ENCODE measurements at places on chromosomes 12 and 14.

- DNase-seq = no peak
Observed at GRCh38 chr14:77475432-77476115, 17.7 kb downstream of the AHSA1 start.

DNA sequence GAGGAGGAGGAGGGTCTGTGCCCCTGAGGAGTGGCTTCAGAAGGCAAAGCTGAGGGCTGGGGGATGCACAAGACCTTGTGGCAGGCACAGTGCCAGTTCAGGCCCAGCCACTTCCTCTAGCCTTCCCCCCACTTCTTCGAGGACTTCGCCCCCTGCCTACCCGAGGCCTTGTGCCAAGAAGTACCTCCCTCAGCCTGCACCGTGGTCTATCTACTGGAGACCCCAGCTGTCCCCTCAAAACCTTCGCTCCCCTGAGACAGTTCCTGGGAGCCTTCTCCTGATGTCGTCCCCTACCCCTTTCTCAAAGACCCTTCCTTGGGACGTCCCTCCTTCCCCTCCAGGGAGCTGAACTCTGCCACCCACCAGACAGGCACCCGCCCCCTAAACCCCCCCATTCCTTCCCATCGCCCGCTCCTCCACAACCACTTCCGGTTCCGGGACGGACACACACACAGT lies 604 bp downstream of the ZNF384 start:
- peak; percentile 70 for DNase-seq

- no peak for DNase-seq
Observed at GRCh38 chr12:112182499-112182898, 57.1 kb downstream of the TRAFD1 start.

- no peak for DNase-seq
Observed at GRCh38 chr12:14332482-14332881, 33.0 kb upstream of the ATF7IP start.

DNA sequence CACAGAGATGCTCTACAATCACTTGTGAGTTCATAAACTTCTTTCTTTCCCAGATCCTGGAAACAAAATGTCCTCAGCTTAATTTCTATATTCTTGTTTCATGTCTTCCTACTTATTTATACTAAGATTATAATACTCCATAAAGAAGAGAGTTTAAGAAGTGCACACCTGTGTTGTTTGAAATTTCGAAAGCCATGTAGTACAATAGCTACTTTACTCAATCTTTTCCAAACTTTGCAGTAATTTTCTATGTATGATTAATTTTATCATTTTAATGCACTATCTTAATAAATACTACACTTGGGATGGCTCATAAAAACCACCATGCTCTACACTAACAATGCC lies 300 bp upstream of the TTC5 start:
- DNase-seq = no peak

- DNase-seq = no peak
Observed at GRCh38 chr14:32847867-32848266, 90.8 kb upstream of the NPAS3 start.

DNA sequence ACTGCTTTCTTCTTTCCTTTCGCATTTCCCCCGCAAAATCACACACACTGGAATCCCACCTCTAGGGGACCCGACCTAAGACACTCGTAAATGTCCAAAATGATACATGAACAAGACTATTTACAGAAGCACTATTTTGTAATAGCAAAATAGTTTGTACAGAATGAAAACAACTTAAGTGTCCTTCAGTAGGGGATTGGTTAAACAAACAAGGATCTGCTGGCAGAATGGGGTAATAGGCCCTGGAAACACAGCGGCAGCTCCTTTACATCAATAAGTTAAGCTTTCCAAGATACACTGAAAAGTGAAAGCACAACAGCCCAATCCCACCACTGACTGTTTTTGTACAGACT lies 48.8 kb downstream of the LTBP2 start:
- DNase-seq = no peak

DNA sequence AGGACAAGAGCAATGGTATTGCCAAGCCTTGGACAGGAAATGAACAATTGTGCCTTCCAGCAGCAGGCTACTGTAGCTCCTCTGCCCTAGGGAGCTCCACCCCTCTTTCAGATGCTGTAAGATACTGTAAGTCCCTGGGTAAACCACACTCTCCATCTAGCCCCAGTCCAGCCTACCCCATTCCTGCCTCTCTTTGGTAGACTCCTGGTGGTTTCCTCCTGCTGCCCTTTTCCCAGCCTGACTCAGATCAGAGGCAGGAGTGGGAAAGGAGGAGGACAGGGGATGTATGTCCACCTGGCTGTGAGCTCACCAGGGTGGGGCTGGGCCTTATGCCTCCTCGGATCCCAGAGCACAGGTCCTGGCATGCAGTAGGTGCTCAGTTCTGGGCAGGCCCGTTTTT lies 174.6 kb downstream of the ESRRB start:
- DNase-seq = no peak

GRCh38 chr12:48198672-48198971 lies 4.5 kb downstream of the OR10AD1 start:
- no peak for DNase-seq

DNA sequence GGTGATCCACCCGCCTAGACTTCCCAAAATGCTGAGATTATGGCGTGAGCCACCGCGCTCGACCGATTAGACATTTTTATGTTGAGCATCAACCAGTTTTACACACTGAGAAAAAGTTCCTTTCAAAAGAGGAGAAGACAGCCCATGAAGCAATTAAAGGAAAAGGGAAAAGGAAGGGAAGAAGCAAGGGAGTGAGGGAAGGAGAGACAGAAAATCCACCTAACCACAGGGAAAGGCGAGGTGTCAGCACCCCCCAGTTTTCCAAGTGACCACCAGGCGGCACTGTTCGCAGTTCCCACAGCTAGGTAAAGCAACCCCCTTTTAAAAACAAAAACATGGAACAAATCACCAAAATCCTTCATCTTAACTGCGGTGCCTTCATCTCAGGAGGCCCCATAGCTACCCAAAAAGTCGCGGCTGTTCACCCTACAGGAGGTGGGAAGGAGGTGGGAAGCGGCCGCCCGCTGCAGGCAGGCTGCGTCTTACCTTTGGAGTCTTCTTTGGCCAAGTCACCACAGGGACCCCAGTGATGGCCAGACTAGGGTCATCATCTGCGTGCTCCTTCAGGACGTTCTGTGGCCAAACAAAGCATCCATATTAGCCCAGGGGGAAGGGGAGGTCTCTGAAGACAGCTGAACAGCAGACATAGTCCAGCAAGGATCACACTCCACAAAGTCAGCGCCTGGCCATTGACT lies 86.6 kb downstream of the KDM2B start:
- peak; percentile 22 for DNase-seq

- DNase-seq = no peak
Observed at GRCh38 chr12:53187145-53187899, 6.6 kb upstream of the CSAD start.

- DNase-seq = no peak
Observed at GRCh38 chr12:77232045-77232444, 166.7 kb upstream of the E2F7 start.

DNA sequence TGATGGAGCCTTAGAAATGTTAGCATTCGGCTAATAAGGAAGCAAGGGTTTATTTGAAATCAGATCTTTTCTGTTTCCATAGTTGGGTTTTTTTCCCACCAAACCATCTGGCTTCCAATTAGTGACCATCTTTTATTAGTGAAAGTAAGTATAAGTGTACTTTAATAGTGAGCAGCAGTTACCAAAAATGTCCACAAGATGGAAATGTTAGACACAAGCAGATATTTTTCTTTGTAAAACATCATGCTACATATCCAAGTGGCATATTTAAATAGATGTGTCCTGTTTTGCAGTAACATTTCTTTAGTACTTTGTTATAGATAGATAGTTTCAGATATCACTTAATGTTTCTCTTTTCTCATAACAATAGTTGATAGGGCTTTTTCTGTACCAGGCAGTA lies 28.8 kb downstream of the YEATS4 start:
- no peak for DNase-seq

DNA sequence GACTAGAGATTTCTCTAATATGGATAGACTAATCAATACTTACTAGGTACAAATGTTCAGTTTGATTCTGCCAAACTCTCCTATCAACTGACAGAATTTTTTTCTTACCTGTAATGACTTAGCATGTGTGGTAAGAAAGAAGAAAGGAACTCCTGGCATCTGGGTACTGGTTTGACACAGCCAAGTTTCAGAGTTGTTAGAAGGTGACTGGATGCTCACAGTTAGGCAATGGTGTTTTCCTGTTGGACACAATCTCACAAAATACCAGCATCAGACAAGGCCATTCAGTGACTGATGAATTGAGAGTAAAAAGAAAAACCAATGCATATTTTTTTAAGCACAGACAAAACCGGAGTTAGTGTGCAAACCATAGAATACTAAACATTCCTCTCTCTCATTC lies 4.2 kb downstream of the MUCL1 start:
- DNase-seq = no peak

GRCh38 chr14:36975834-36976233 lies 196.6 kb downstream of the SLC25A21 start:
- no peak for DNase-seq

GRCh38 chr12:66290716-66291200 lies 11.5 kb upstream of the HELB start:
- DNase-seq = no peak

DNA sequence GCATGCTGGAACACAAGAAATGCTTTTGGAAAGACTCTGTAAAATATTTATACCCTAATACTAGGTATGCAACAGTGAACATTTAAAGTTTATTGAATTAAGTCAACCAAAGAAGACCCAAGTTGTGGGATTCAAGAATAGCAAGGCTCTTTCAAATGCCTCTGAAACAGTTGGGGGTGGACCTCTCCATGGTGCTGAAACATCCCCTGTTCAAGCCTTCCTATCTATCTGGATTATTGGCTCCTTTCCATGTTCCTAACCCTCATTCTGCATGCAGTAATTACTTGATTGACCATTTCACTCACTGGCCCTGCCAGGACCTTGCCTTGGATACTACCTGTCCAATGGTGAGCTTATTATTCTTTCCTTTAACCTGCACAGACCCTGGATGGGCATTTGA lies 349.7 kb downstream of the NRXN3 start:
- no peak for DNase-seq

DNA sequence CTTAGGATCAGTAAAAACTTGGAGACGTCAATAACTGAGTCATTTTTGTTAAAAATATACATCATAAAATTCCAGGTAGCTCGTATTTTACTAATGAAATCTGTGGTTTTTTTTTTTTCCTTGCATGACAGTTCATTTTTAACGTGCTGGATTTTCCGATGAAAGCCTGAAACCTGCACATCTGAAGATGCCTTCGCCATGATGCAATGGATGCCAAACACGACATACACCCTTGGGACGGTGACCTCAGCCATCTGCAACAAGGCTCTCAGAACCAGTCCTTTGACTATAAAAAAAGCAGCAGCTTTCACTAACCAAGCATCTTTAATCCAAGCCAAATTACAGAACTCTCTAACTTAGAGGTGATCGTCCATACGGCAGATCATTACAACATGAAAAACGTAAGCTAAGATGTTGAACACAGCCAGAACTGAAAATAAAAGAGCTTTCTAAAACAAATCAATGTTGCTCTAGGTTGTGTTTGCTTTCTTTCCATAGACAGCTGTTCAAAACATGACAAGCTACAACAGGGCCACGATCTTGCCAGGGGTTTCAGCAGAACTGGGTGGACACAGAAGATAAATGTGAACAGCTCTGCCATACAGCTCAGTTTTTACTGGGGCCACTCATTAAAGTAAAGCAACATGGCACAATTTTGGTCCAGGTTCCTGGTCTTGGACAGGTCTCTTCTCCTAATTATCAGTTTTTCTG lies 7.8 kb downstream of the NIN start:
- no peak for DNase-seq

DNA sequence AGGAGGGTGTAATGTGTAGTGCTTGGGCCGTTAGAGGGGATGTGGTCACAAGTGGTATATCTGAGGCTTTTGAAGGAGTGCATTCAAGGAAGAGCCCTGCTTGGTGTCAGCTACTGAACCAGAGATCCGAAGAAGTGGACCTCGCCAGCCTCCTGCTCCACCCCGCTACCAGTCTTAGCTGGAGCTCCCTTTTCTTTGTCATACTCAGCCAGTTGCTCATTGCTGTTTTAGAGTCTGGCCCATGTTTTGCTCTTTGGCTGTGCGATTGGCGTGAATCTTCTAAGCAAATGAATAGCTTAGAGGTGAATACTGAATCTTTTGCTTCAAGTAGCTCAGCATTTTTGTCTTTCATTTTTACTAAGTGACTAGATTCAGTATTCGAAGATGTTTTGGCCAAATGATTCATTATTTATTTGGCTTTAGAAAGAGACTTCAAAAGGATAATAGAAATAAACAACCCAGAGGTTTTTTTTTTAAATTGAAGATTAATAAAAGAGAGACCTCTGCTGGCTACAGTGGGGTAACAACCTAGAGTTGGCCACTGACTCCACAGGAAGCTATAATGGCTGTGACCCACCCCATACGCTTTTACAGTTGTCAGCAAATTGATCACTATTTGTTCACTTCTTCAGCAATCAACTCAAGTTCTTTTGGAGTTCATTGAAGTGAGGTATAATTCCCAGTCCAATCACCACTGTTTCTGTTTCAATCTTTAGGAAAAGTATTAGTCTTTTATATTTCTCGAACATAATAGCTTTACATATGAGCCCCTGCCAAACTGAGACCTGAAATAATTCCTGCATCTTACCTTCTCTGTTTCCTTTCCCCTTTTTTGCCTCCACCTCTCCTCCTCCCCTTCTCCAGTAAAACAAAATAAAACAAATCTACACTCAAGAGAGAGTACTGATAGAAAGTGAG lies 19.9 kb downstream of the CDKN1B start:
- no peak for DNase-seq

DNA sequence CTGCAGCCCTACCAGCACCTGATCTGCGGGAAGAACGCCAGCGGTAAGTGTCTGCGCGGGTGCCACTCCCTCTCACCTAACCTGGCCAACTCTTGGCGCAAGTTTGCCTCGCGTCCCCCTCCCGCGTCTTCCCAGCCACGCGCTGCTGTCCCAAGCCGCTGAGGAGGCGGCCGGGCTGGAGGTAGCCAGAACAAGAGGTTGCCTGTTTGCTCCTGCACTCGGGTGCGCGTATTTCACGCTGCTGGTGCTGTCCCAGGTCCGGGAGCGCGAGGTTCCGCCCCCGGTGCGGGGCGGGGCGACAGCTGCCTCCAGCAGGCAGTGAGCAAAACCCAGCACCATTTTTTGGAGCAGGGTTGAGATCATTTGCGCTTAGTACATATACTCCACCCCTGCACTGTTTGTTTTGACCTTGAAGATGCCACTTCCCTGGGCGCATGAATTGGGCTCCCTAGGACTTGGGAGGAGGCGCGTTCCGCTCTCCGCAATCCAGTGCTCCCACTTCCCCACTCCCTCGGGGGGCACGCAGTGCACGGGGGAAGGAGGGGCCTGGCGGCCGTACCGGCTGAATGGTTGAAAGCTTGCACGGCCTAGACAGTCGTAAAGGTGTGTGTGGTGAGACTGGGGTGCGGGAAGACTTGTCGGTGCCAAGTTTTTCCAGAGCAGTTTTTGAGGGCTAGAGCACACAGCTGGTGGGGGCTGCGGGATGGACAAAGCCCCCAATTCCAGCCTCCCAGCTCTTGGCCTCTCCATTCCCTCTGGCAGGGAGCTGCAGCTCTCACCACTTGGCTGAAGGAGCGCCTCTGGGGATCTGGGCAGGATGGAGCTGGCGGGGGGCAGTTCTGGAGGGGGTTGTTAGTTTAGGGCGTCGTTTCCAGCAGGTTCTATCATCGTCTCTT lies 226.9 kb upstream of the CRY1 start:
- peak; percentile 47 for DNase-seq

- no peak for DNase-seq
Observed at GRCh38 chr12:37547611-37548010, 769.0 kb upstream of the ALG10B start.

GRCh38 chr12:52139579-52140062 lies 52.2 kb downstream of the KRT80 start:
- no peak for DNase-seq

- no peak for DNase-seq
Observed at GRCh38 chr12:111068290-111068689, 147.9 kb upstream of the MYL2 start.

All from stimulated activated CD8-positive, alpha-beta memory T cell treated with anti-CD3 and anti-CD28 coated beads, Interleukin-15, amount 100 ng/mL, for 4 hours (primary cell).